Thoracic aorta endothelial cell (primary cell): ENCODE measurements at places on chromosomes 12 and 14. TPM values are rescaled to one million over a fixed set of nuclear protein-coding genes. Genes with fewer than 3 reads are reported as not detected.

The PLEK2 gene
- total RNA-seq, result 10.1 and 11.1 TPM in 2 replicates

The CBLN3 gene
- total RNA-seq, result 1.1 and 1.6 TPM in 2 replicates

The CFAP251 gene
- 3.6 and 4.3 TPM in 2 replicates for total RNA-seq

The SMCO2 gene
- total RNA-seq, result 0.50 and 0.80 TPM in 2 replicates

The PCNX1 gene
- total RNA-seq, result 49.9 and 57.7 TPM in 2 replicates

The ALX1 gene
- total RNA-seq, result 0.14 and 0.53 TPM in 2 replicates

The OAS1 gene
- total RNA-seq, result 4.0 and 5.7 TPM in 2 replicates
